SJCRH30 (cell line): ENCODE measurements at places on chromosomes 4 and X. TPM values are rescaled to one million over a fixed set of nuclear protein-coding genes. Genes with fewer than 3 reads are reported as not detected.

SRPK3 gene
- total RNA-seq, result 17.9 and 33.6 TPM in 2 replicates

GPR119 gene
- total RNA-seq, result not detected in 2 replicates

SEPSECS gene
- total RNA-seq, result 7.3 and 7.6 TPM in 2 replicates

FANCB gene
- total RNA-seq, result 44.4 and 53.8 TPM in 2 replicates

CRMP1 gene
- 87.0 and 88.0 TPM in 2 replicates for total RNA-seq

CENPE gene
- 49.3 and 66.5 TPM in 2 replicates for total RNA-seq

CDS1 gene
- 1.5 and 1.6 TPM in 2 replicates for total RNA-seq

MAGEA6 gene
- 3.0 and 4.0 TPM in 2 replicates for total RNA-seq

MTNR1A gene
- total RNA-seq, result not detected in 2 replicates

TSPAN6 gene
- total RNA-seq, result 58.8 and 61.7 TPM in 2 replicates

VCX3A gene
- total RNA-seq, result not detected in 2 replicates
